Kidney epithelial cell (primary cell): ENCODE measurements at places on chromosomes 4 and X. TPM values are rescaled to one million over a fixed set of nuclear protein-coding genes. Genes with fewer than 3 reads are reported as not detected.

The CT45A2 gene
- total RNA-seq = not detected in 2 replicates

The EDNRA gene
- total RNA-seq = 11.7 and 13.8 TPM in 2 replicates

The FGB gene
- total RNA-seq = 1.5 and 3.7 TPM in 2 replicates

The IL9R gene
- 0.27 TPM in 1 of 2 replicates, not detected in the other for total RNA-seq

The SCML2 gene
- 1.2 and 1.5 TPM in 2 replicates for total RNA-seq

DNA sequence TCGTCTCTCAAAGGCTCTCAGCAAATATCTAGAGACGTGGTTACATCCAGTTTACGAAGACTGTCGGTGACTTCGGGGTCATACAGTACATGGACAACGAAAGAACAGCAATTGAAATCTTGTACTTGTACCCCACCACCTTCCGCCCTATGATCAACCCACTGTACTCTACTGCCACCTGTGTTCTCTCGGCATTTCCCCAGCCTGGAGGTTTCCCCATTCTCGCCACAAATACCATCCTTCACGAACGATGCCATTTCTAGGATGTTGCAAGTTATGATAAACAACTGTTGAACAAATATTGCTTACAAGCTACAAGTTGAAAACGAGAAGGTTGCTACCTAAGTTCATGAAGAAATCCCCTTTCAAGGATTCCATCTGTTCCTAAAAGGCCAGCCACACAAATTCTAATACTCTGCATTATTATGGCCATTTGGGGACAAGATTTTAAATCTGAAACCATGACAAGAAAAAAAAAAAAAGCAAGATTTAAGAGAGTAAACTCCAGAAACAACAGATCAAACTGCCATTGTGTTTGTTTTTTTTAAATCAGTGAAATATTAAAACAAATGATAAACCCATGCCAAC lies 1.6 kb downstream of the APBB2 start:
- no peak for DNase-seq

- no peak for DNase-seq
Observed at GRCh38 chr4:71683309-71683708, 100.6 kb downstream of the GC start.

DNA sequence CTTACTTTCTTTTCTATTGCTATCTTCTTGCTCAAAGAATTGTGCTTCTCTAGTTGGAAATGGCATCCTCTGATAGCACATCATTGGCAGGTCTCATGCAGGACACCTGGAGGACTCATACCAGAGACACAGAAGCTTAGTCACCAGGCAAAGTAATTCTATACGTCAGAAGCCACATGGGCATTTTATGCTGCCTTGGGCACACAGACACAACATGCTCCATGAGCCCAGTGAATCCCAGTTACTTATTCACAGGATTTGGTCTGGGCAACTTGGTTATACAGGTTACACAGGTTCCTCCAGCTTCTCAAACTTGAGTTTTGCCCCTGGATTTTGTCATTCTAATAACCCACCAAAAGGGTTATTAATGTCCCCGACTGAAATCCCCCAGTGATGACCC lies 7.1 kb downstream of the RASSF6 start:
- DNase-seq = peak; percentile 76

- DNase-seq = no peak
Observed at GRCh38 chr4:1199556-1200331, 27.4 kb upstream of the SPON2 start.

GRCh38 chr4:26062215-26062614 lies 148.2 kb downstream of the SMIM20 start:
- no peak for DNase-seq

DNA sequence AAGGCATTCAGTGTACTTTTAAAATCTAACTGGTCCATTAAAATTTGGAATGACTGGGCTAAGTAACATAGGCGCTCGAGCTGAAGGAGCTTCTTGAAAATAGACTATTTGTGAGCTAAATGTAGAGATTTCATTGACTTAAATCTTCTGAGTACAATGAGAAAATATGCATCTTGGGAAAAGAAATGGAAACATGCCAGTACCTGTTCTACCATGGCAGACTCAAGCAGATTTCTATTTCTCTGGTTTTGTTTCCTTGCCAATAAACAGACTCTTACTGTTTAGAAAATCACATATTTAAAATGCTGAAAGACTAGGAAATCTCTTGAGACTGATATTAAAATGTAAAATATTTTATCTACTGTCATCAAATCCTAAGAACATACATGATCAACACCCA lies 678.1 kb downstream of the FAT4 start:
- no peak for DNase-seq

GRCh38 chr4:94486372-94486801 lies 34.6 kb downstream of the PDLIM5 start:
- DNase-seq = no peak

GRCh38 chr4:96056346-96056934 lies 216.5 kb downstream of the PDHA2 start:
- no peak for DNase-seq

- peak; percentile 50 for DNase-seq
Observed at GRCh38 chr4:95124906-95125504, 367.2 kb downstream of the BMPR1B start.

- DNase-seq = peak; percentile 88
Observed at GRCh38 chr4:152680988-152681603, 1.3 kb upstream of the TMEM154 start.

GRCh38 chr4:24842356-24842755 lies 47.0 kb downstream of the SOD3 start:
- no peak for DNase-seq

DNA sequence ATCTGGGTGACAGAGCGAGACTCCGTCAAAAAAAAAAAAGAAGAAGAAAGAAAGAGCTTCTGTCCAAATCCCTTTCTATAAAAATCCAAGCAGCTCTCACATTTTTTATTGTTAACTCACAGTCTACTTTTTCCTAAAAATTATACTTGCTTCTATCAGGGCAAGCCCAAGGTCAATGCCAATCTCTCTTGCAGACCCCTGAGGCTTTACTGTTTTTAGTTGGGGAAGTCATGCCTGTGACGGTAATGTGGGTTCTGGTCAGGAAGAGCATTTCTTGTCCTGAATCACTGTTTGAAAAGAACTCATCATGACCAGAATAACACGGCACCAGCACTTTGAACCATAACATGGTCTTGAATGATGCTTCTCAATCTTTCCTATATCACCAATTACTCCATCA lies 54.6 kb upstream of the CITED1 start:
- DNase-seq = no peak

DNA sequence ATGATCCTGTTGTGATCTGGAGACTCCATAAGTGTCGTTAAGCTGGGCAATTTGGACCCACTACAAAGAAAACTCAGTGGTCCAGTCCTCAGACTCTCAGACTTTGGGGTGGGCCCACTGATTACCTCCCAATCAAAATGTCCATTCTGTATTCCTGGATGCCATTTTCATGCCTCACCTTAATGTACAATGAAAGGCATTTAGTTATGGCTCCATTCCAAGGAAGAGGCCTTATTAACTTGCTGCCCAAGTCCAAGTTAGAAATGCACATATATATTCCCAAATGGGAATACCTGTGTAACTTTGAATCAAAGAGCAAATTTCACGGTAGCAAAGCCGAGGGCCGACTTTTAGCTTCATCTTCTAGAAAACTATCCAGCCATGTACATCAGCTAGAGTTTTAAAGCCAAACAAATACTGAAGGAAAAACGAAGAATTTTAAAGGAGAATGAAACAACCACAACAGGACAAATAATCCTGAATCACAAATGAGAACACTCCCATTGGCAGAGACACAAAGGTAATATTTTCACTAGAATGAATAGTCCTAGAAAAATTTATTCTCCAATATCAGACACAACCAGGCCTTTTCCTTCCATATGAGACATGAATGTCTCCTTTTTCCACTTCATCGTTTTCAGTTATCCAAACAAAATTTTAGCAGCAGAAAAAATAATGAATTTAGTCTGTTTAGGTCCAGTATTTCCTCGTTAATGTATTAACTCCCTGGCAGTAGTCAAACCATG lies 63.7 kb upstream of the HHIP start:
- DNase-seq = no peak

DNA sequence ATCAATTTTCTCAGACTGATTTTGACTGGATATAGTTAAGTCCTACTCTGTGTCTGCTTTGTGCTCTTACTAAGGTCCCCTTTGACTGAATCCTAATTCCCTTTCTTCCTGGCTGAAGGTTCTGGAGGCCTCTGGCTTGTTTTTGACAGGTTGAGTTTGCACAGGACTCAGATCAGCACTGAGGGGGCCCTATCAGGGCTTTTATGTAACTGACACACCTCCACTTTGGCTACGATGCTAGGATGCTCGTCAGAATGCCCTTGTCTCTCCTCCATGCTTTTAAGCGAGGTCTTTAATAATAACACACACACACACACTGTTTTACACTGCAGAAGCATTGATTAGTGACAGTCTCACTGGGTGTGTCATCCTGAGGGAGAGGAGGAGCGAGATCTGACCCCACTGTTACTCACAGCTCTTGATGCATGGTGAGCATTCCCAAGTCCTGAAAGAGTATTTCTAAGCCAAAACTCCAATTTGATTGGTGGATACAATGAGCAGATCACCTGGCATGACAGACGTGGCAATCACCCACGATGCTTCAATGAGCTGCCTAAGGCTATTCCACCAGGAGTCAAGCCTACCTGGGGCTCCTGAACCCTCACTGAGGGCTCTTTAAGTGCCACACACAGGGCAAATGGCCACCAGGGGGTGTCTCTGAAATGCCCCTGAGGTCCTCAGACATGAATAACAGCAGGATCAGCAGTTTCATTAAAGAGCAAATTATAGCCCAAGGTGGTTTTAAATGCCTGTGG lies 130.4 kb upstream of the CPEB2 start:
- DNase-seq = no peak

DNA sequence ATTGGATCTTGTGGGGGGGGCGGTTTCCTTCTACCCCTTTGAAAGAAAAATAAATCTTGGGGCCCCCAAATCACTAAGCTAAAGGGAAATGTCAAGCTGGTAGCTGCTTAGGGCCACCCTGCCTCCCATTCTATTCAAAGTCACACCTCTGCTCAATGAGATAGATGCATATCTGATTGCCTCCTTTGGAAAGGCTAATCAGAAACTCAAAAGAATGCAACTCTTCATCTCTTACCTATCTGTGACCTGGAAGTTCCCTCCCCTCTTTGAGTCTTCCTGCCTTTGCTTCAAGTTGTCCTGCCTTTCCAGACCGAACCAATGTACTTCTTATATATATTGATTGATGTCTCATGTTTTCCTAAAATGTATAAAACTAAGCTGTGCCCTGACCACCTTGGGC lies 7.0 kb downstream of the C4orf51 start:
- no peak for DNase-seq

DNA sequence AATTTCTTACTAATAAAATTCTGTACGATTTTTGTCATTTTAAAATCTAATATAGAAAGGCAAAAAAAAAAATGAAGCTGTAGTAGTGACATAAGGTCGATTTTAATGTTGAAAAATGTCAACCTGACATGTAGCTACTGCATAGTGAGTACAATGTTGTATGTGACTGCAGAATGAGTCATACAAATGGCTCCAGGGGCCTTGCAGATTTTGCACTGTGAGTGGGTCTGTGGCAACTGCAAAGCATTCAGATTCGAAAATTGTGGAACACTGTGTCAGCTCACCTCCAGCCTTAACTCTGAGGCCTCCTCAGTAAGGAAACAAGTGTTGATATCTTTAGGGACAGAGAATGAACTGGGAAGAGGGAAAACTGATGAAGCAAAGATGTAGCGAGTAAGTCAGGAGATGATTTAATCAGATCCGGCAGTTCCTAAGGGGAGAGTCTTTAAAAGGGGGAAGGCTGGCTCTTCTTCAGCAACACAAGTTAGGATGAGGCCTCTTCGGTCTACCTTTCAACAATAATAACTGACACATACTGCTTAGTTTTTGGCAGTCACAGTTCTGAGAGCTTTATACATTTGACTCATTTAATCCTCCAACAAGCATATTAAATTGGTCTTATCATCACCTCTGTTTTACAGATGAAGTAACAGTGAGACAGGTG lies 24.9 kb downstream of the TKTL2 start:
- peak; percentile 26 for DNase-seq

DNA sequence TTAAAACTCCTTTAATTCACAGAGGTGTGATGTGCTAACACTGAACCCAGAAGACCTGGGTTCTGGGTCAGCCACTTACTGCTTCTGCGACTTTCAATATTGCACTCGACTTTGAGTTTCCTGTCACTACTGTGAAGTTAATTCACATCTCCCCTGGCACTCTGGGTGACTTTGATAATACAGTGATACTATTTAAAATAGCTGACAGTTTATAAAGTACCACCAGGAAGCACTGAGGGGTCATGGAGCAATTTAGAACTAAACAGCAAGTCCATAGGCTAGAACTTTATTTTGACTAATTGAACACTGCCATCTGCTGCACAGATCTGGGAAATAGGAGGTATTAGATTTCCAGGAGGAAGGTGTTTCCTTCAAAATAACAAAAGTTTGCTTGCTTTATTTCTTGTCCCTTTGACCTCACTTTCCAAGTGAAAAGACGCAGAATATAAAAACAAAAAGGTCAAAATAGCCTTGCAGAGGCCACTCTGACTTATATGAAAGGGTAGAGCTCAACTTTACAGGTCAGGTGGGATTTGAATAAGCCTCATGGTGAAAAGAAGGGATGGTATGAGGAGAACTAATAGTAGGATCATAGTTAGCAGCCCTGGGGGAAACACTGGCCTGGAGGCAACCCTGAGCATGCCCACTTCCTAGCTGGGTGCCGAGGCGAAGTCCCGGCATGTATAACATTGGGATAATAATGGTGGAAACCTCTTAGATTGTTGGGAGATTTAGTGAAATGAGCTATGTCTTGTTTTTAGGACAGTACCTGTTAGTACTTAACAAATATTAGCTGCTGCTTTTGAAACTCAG lies 53.4 kb downstream of the ZNF518B start:
- DNase-seq = no peak

- DNase-seq = no peak
Observed at GRCh38 chrX:108299704-108300103, 138.5 kb downstream of the COL4A6 start.

- DNase-seq = no peak
Observed at GRCh38 chr4:8391972-8392371, 48.6 kb downstream of the ACOX3 start.

DNA sequence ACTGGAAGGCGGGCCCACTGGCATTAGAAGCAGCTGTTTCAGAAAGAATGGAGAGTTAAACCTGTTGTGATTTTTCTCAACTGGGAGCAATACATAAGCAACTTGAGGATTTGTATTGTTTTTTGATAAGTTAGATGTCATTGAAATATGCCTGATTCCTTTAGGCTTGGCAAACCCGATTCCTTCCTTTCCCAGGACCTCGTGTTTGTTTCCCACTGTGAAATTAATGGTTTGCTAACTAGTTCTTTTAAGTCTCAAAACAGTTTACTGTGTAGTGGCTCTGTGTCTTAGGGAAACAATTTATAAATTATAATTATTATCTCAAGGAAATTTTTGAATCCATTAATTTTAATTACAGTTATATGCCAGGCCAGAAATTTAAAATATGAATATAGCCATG lies 218.0 kb downstream of the DCTD start:
- DNase-seq = no peak

DNA sequence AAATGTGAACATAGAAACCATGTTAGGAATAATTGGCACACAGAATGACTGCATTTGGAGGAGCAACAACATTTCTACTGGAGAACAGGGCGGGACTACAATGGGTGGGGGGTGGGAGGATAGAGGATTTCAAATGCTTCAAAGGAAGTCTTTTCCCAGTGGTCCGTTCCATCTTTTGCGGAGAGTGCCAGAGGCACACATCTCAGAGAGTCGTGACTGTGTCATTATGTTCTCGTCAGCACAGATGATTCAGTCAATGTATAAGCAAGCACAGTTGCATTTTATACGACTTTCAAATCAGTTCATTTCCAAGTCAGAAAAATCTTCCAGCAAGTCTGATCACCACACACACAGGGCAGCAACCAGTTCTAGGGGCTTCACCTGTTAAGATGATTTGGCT lies 22.7 kb upstream of the GPR50 start:
- DNase-seq = no peak

GRCh38 chr4:102478186-102478585 lies 23.0 kb upstream of the NFKB1 start:
- DNase-seq = no peak
